T-cell (primary cell): ENCODE measurements at places on chromosomes 6 and 20. TPM values are rescaled to one million over a fixed set of nuclear protein-coding genes. Genes with fewer than 3 reads are reported as not detected.
A peak's percentile ranks its signal among the peaks of the same experiment; 100 is the strongest.

Gene ANKRD66
- not detected for total RNA-seq

Gene DAAM2
- total RNA-seq, result not detected

Gene OXT
- not detected for total RNA-seq

Gene HLA-DRB5
- total RNA-seq, result not detected

Gene RIPPLY2
- total RNA-seq, result not detected

Gene LY6G5C
- 8.8 TPM for total RNA-seq

Gene ENPP1
- 0.47 TPM for total RNA-seq

Gene IP6K3
- total RNA-seq, result not detected

Gene UBE2J1
- 14.6 TPM for total RNA-seq

Gene NKX2-2
- total RNA-seq, result not detected

Gene ACAT2
- total RNA-seq, result 23.8 TPM

- no peak for DNase-seq
- no peaks in the 10 kb centered on the region for H3K27me3 ChIP-seq
- peaks cover 27% of the 10 kb centered on the region for H3K4me1 ChIP-seq
These were observed 2.2 kb downstream of the HIVEP2 start for GRCh38 chr6:142942805-142943227.

GRCh38 chr6:163298079-163298830 lies 116.3 kb upstream of the QKI start:
- H3K27me3 ChIP-seq, result no peaks in the 10 kb centered on the region
- H3K27ac ChIP-seq, result no peak overlapping the region
- H3K36me3 ChIP-seq, result no peaks in the 10 kb centered on the region
- H3K4me1 ChIP-seq, result no peaks in the 10 kb centered on the region
- no peak for DNase-seq

DNA sequence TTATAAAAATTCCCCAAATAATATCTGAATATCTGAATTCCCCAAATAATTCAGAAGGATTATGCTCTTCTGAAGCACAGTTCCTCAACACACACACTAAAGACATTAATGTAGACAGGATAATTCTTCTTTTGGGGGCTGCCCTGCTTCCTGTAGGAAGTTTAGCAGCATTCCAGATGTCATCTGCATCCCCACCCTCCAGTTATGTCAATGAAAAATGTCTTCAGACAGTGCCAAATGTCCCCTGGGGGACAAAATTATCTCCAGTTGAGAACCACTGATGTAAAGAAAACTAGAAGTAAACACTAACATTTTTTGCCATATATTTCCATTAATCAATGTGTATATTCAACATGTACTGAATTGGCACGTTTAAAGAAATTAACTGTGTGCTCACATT lies 25.9 kb upstream of the NAA20 start:
- H3K36me3 ChIP-seq, result no peaks in the 10 kb centered on the region
- no peak for DNase-seq
- peaks cover 7% of the 10 kb centered on the region for H3K27me3 ChIP-seq
- no peak overlapping the region for H3K27ac ChIP-seq
- no peaks in the 10 kb centered on the region for H3K4me1 ChIP-seq

- H3K27ac ChIP-seq, result peak overlapping the region; percentile 53
- no peak for DNase-seq
- peaks cover 14% of the 10 kb centered on the region for H3K36me3 ChIP-seq
- H3K4me3 ChIP-seq, result peak overlapping the region; percentile 39
- peaks cover 58% of the 10 kb centered on the region for H3K4me1 ChIP-seq
These were observed 651 bp upstream of the CCND3 start for GRCh38 chr6:41942067-41942851.

DNA sequence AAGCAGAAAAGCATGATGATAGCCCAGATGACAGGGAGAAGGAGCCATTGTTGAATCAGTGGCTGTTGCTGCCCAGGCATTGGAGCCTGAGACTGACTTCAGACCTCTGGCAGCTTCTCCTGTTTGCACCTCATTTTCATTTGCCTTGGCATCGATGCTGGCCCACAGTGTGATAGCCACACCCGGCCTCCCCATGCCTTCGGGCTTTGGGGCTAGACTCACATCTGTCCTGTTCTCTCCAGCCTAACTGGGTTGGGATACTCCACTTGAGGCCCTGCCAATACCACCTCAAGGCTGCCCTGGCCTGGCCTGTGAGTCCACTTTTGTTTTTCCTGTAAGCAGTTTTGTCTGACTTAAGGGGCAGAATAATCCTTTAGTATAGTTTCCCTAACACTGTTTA lies 140.4 kb downstream of the UST start:
- no peaks in the 10 kb centered on the region for H3K36me3 ChIP-seq
- no peak overlapping the region for H3K27ac ChIP-seq

DNA sequence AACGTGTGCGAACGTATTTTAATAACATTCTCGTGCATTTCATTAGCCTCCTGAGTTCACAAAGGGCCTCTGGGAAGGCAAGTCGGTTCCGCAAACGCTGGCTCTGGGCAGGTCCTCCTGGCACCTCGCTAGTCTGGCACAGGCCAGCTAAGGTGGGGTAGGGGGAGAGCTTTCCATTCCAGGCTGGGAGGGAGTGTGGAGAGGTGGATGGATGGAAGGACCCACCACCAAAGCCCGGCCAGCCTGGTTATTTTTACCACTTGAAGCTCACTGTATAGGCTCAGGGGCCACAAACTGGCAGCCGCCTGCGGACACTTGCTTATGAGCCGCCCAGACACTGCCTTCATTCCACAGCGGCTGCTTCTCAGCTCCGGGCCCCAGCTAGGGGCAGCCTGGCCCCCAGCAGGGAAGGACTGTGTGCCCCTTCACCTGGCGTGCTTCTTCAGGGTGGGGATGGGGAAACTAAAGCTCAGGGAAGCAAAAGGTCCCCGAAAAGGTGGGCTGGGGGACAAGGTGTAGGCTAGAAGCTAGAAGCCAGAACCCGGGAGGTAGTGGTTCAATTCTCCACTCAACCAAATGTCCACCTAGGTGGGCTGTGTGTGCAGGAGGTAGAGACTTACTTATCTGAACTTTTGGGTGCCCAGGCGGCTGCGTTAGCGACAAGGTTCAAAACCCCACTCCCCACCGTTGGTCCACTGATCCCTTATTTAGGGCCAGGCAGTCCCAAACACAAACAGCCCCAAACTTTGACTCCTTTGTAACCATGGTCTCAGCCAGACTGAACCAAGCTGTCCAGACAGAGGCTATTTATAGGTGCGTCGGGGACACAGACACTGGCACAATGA lies 1.7 kb downstream of the PMEPA1 start:
- no peak overlapping the region for H3K4me3 ChIP-seq
- H3K4me1 ChIP-seq, result peaks cover 32% of the 10 kb centered on the region
- no peaks in the 10 kb centered on the region for H3K27me3 ChIP-seq
- no peaks in the 10 kb centered on the region for H3K36me3 ChIP-seq
- no peak overlapping the region for H3K27ac ChIP-seq
- no peak for DNase-seq

GRCh38 chr20:11234608-11235007 lies 560.8 kb upstream of the JAG1 start:
- no peaks in the 10 kb centered on the region for H3K36me3 ChIP-seq
- no peak for DNase-seq
- no peak overlapping the region for H3K27ac ChIP-seq

DNA sequence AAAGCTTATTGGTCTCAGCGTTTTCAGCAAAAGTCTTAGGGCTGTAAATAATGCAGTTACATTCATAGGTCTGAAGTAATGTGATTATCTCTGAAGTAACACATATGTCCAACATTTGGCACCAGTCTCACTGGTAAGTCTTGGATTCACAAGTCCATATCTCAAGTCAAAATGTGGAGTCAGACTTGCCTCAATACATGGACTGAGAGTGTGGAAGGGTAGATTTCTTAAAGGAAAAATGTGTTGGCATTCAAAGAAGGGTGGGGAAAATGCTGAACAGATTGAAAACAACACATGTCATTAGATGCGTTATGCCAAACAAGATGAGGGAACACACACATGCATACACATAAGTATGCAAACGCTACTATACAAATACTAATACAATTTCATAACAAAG lies 989.0 kb upstream of the MANEA start:
- H3K27ac ChIP-seq, result no peak overlapping the region
- no peak overlapping the region for H3K4me3 ChIP-seq
- H3K36me3 ChIP-seq, result no peaks in the 10 kb centered on the region
- no peaks in the 10 kb centered on the region for H3K27me3 ChIP-seq
- no peaks in the 10 kb centered on the region for H3K4me1 ChIP-seq

DNA sequence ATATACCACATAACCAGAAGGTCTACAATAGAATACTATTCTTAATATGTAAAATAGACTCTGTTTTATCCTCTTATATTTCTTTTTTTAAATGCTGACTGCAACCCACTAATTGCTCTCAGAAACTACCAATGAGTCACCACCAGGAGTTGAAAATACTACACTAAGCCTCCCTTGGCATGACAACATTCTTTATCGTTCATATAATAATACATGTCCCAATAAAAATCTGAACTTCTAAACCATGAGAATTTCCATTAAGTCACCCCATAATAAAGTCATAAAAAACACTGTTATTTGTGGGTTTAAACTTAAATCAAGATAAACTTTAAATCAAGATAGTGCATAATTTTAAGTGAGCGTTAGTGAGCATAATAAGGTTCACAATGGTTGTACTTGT lies 4.2 kb downstream of the HACE1 start:
- H3K36me3 ChIP-seq, result no peaks in the 10 kb centered on the region
- peaks cover 7% of the 10 kb centered on the region for H3K4me1 ChIP-seq
- H3K4me3 ChIP-seq, result no peak overlapping the region
- no peaks in the 10 kb centered on the region for H3K27me3 ChIP-seq

- no peaks in the 10 kb centered on the region for H3K27me3 ChIP-seq
- H3K27ac ChIP-seq, result no peak overlapping the region
- no peak for DNase-seq
These were observed 14.9 kb downstream of the PRKN start for GRCh38 chr6:162712694-162713093.

DNA sequence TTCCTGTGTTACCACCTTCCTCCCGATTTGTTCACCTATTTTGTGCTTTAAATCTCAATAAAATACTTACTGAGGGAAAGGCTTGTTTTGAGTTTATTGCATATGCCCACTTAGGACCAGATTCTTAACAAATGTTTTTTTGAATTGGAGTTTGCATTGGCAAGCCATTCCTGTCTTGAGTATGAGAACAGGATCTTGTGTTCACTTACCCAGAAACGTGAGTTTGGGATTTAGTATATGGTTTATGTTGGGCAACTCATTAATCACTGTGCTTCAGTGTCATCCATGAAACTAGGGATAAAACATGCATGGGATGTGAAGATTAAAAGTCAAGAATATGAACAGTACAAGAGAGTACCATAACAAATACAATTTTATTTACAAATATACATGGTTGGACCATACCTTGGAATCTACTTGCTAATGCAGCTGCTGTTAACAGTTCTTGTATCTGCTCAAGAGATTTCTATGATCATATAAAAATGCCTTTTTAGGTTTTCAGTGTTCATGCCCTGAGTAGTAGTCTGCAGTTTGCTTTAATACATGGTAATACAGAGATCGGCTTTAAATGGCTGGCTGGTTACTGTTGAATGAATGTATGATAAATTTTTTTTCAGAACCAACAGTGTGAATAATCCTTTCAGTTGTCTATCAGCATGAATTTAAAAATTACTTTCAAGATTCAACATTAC lies 6.0 kb downstream of the SRSF6 start:
- peaks cover 16% of the 10 kb centered on the region for H3K36me3 ChIP-seq
- H3K4me3 ChIP-seq, result no peak overlapping the region
- peaks cover 16% of the 10 kb centered on the region for H3K4me1 ChIP-seq
- H3K27ac ChIP-seq, result no peak overlapping the region
- no peak for DNase-seq

DNA sequence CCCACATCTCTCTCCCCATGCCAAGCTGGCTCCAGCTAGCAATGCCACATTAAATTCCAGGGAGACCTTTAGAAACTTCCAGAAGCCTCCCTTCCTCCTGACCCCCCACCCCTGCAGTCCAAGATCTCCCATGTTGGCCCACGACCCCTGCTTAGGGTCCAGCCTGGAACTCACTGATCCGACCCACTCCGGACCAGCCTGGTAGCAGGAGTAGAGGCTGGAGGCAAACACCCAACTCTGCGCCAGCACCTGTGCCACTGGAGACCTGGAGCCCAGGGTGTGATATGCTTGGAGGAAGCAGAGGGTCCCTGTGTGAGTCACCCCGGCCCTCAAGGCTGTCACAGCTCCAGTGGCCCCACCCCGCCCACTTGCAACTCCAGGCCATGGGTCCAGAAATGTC lies 3.3 kb upstream of the ULBP1 start:
- H3K4me3 ChIP-seq, result no peak overlapping the region
- no peaks in the 10 kb centered on the region for H3K36me3 ChIP-seq
- DNase-seq, result no peak
- H3K27me3 ChIP-seq, result peaks cover 8% of the 10 kb centered on the region

GRCh38 chr6:11128608-11129007 lies 17.1 kb upstream of the ERVFRD-1 start:
- H3K36me3 ChIP-seq, result no peaks in the 10 kb centered on the region
- no peak overlapping the region for H3K4me3 ChIP-seq
- no peaks in the 10 kb centered on the region for H3K4me1 ChIP-seq
- H3K27ac ChIP-seq, result no peak overlapping the region
- DNase-seq, result no peak

DNA sequence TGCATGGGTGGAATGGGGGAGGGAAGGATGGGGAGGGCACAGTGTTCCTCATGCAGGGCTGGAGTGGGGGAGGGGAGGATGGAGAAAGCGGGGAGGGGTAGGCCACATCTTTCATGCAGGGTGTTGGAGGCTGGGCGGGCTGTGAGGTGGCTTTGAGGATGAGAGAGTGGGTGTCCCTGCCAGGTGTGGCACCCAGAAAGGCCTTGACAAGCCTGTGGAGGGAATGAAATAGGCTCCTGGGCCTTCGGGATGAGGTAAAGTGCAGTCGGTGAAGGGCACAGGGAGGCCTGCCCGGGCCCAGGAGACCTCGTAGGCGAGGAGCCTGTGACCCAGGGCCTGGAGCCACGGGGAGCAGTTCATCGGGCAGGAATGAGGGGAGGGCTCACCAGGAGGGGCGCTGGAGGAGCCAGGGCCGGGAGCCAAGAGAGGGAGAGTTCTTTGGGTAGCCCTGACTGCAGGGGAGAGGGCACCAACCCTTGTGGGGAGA lies 7.6 kb downstream of the CEBPB start:
- no peak for DNase-seq
- peaks cover 9% of the 10 kb centered on the region for H3K36me3 ChIP-seq
- H3K27me3 ChIP-seq, result no peaks in the 10 kb centered on the region
- no peak overlapping the region for H3K27ac ChIP-seq
- peaks cover 19% of the 10 kb centered on the region for H3K4me1 ChIP-seq

DNA sequence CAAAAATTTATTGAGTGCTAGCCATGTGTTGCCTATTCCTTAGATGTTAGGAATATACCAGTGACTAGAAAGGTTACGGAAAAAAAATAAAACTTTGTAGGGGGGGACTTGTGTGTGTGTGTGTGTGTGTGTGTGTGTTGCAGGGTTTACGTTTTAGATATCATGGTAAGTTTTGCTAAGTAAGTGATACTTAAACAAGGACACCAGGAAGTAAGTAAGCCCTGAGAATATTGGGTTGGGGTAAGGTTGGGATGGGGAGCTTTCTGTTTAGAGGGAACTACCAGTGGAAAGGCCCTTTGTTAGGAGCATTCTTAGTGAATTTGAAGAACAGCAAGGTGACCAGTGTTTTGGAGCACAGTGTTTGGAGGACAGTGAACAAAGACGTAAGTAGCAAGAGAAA lies 30.3 kb downstream of the NCOA3 start:
- no peak overlapping the region for H3K4me3 ChIP-seq
- H3K36me3 ChIP-seq, result no peaks in the 10 kb centered on the region
- no peaks in the 10 kb centered on the region for H3K4me1 ChIP-seq
- DNase-seq, result no peak
- H3K27me3 ChIP-seq, result no peaks in the 10 kb centered on the region
- H3K27ac ChIP-seq, result no peak overlapping the region

- DNase-seq, result no peak
- peaks cover 2% of the 10 kb centered on the region for H3K4me1 ChIP-seq
- H3K36me3 ChIP-seq, result no peaks in the 10 kb centered on the region
- H3K27me3 ChIP-seq, result peaks cover 3% of the 10 kb centered on the region
- no peak overlapping the region for H3K27ac ChIP-seq
These were observed 162.8 kb upstream of the MYLIP start for GRCh38 chr6:15966000-15966520.
